ENCODE measurements at places on chromosomes 12 and 14. TPM values are rescaled to one million over a fixed set of nuclear protein-coding genes. Genes with fewer than 3 reads are reported as not detected.
A peak's percentile ranks its signal among the peaks of the same experiment; 100 is the strongest.

- peak; percentile 86 for DNase-seq
These were observed 690.7 kb upstream of the TBX3 start for GRCh38 chr12:115374480-115375185.

GRCh38 chr12:8453021-8453513 is 2.7 kb upstream of the CLEC6A start:
- no peak for DNase-seq

- no peak for DNase-seq
These were observed 301.7 kb downstream of the GALC start for GRCh38 chr14:87691042-87691881.

GRCh38 chr14:53110096-53110495 is 43.0 kb downstream of the DDHD1 start:
- no peak for DNase-seq

- DNase-seq: no peak
These were observed 54.4 kb downstream of the RASSF9 start for GRCh38 chr12:85781766-85782165.

DNA sequence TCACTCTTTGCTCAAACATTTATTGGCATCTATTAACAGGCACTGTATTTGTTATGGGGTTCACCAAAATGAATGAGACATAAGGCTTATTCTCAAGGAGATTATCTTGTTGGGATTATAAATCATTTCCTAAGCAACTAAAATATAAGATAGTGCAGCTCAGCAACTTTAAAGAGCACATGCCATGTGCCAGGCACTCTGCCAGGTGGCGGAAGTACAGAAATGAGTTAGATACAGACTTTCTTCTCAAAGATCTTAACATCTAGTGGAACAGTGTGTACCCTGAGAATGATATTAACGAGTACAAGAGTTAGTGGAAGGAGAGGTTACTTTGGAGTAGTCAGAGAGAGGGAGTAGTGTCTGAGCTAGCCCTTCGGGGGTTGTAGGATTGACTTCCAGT is 28.4 kb upstream of the TOMM20L start:
- no peak for DNase-seq

- no peak for DNase-seq
These were observed 3.6 kb upstream of the SSTR1 start for GRCh38 chr14:38203929-38204718.

DNA sequence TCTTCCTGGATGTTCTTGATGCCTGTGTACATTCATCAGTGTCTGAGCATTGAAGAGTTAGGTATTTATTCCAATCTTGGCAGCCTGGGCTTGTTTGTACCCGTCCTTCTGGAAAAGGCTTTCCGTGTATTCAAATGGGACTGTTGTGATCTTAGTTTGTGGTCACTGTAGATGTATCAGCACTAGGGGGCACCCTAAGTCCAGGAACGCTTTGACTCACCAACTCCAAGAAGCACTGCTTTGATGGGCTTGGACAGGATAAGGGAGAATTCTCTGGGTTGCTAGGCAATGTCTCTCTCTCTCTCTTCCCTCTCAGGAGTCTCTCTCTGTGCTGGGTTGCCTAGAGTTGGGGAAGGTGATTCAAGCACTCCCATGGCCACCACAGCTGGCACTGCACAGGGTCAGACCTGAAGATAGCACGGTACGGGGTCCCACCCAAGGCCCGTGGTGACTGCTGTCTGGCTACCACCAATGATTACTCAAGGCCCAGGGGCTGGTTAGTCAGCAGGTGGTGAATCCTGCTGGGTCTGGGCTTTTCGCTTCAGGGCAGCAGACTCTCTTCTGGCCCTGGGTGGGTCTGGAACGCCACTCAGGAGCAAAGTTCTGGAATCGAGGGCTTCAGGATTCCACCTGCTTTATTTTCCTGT is 211.1 kb upstream of the RGS6 start:
- peak; percentile 86 for DNase-seq

DNA sequence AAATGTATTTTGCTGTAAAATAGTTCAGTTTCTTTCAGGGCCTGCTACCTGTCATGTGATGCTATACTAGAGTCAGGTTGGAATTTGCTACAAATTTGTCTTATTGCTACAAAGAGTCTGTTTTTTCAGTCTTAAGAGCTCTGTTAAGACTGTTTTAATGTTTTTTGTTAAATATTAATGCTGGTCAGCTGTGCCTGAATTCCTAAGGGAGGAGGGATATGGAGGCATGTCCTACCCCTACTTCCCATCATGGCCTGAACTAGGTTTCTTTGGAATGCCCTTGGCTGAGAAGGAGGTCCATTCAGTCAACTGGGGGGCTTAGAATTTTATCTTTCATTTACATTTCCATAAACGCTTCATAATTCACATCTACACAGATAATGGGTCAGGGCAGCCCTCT is 30.0 kb downstream of the IQSEC3 start:
- no peak for DNase-seq

DNA sequence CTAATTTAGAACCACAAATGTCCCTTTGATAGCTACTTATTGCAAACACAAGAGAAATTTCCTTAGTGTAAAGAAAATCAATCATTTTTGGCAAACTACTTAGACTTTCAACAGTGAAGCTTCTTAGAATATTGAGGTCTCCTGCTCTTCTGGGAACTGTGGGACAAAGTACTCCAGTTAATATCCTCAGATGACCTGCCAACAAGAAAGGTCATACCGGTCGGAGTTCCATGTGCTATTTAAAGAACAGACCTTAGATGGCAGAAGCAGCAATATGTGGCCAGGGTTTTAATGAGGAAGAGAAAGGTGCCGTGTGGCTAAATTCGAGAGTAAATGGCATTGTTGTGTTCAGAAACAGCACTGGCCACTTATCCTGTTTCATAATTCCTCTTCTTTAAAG is 114.7 kb upstream of the AMIGO2 start:
- no peak for DNase-seq

GRCh38 chr14:102394717-102395375 is 32.1 kb downstream of the TECPR2 start:
- no peak for DNase-seq

DNA sequence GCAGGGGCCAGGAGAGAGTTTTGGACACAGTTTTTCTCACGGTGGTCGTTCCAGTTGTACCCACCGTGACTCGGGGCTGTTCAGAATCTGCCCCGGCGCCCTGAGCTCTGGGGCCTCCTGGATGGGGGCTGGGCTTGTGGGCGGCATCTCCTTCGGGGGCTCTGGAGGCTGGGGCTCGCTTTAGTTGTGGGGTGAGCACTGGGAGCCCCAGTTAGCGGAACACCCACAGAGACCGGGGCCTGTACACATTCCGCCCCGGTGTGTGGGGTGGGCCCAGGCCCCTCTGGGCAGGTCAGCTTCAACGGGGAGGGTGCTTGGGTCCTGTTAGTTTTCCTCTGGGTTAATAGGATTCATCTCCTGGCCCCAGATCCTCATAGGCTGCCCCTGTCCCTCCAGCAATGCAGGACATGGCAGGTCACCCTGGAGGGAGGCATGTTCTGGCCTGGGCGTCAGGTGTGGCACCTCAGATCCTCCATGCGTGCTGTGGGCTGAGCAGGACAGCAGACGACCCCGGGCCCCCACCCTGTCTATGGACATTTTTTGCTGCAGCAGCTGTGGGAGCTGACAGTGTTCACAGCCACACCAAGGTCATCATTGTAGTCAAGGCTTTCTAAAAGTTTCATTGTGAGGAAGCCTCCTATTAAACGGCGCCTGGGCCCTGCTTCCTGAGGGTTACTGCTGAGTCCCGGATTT is 393.2 kb downstream of the TMEM121 start:
- DNase-seq: no peak

- DNase-seq: no peak
These were observed 13.1 kb downstream of the GPR132 start for GRCh38 chr14:105052110-105052458.

DCN gene
- total RNA-seq: 0.75 TPM

TTC8 gene
- 37.0 TPM for total RNA-seq
